Activated CD4-positive, alpha-beta T cell treated with anti-CD3 and anti-CD28 coated beads, Interleukin-2, amount 50 U/mL, for 4 hours (primary cell): ENCODE measurements at places on chromosomes 4 and X.

DNA sequence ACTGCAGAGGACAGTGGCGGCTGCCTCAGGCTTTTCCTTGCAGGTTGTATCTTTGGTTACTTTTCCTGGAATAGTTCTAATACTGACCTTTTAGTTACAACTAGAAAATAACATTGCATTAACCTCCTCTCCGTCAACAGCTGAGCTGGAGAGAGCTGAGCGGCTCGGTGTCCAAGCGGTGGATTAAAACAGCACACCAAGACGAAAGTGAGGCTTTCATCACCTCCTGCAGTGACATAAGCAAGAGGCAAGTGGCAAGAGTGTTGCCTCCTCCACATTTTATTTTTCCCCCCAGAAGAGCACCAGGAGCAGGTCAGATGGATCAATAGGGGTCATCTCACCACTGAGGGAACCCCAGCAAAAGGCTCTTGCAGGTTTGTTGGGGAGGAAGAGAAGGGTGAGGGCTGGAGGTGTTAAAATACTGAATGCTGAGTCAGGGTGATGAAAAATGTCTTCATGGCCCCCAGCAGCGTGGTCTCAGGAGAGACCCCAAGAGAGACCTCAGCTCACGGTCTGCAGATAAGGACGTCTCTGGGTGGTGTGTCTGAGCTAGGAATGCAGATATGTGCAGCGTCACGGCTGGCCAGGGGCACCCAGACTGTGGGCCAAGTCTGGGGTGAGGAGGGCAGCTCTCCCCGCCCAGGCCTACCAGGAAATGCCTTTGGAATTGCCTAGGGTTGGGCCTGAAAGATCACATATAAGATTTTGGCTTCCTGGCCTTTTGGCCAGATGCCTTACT lies 50.3 kb downstream of the CASP3 start:
- no peak for DNase-seq

GRCh38 chrX:22575161-22575845 lies 302.6 kb downstream of the CBLL2 start:
- DNase-seq: no peak

DNA sequence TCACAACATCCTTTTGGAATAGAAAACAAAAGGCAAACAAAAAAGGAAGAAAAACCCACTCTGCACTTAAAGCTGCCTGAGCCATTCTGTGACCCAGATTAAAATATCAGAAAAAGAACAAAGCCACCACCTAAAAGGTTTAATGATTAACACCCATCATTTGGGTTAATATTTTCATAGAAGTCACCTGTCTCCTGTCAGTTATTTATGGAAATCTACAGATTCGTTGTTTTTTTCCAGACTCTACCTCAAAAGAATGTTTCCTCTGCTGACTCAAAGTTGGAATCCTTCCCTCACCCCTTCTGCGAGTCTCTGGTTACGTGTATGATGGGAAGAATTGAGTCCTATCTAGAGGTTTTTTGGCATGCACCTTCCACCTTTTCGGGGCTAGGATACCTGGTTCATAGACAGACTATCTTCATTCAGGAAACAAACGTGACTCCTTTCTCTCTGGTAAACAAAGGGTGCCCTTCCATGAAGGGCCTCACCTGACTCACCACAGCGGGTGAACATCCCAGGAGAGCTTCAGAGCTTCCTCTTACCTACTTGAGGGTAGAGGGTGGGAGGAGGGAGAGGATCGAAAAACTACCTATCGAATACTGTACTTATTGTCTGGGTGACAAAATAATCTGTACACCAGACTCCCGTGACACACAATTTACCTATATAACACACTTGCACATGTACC lies 19.6 kb upstream of the CA5B start:
- DNase-seq: no peak

DNA sequence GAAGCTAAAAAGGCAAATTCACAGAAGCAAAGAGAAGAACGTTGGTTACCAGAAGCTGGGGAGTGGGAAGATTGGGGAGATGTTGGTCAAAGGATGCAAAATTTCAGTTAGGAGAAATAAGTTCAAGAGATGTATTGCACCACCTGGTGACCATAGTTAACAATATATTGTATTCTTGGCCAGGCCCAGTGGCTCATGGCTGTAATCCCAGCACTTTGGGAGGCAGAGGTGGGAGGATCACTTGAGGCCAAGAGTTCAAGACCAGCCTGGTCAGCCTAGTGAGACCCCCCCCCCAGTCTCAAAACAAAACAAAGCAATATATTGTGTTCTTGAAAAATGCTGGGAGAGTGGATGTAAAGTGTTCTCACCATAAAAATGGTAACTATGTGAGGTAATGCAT lies 67.9 kb downstream of the TAB3 start:
- no peak for DNase-seq

- no peak for DNase-seq
Observed at GRCh38 chrX:69070949-69071650, 94.2 kb downstream of the PJA1 start.

DNA sequence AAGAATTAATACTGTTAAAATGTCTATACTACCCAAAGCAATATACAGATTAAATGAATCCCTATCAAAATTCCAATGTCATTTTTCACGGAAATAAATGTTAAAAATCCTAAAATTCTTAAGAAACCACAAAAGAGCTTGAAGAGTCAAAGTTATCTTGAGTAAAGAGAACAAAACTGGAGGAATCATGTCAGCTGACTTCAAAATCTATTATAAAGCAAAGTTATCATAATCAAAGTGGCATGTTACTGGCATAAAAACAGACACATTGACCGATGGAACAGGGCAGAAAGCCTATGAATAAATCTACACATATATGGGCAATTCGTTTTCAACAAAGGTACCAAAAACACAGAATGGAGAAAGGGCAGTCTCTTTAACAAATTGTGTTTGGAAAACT lies 579.0 kb downstream of the INPP4B start:
- DNase-seq: no peak

DNA sequence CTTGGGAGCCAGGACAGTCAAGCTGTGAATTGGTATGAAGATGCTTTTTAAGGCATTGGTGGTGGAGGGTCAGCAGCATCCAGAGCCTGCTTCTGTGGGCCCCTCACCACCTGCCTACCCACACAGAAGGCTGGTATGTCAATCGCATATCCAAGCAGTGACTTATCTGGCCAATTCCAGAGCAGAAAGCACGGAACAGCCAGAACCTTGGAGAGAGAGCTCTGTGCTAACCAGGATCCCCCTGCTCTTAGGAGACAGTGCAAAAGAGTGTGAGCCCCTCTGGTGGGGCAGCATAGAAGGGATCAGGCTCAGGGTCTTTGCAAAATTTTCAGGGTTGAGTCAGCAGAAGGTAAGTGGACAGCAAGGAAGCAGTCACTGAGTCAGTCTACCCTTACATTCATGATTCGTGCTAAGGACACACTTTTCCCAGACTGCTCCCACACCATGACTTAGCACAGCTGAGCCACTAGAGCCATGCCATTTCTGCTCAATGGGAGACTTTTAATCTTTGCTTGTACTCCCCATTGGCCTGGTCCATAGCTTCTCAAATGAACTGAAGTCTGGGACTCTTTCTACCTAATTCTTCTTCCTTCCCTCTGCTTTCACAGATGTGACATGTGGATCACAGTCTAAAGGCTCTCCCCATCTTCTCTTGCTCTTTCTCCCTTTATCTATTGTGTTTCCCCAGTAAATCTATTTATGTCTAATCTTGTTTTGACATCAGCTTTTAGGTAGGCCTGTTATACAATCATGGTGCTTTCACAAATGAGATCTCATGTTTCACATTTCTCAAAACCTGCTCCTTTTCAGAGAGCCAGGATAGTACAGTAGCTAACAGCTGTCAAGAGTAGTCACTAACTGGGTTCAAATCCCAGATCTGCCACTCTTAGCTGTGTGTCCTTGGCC lies 20.0 kb downstream of the MORF4L2 start:
- no peak for DNase-seq

- no peak for DNase-seq
Observed at GRCh38 chr4:52750819-52751486, at the start of gene ERVMER34-1. ERVMER34-1 (minus strand) TSS chr4:52751425; CDS start chr4:52745520, 5,905 bp downstream.

DNA sequence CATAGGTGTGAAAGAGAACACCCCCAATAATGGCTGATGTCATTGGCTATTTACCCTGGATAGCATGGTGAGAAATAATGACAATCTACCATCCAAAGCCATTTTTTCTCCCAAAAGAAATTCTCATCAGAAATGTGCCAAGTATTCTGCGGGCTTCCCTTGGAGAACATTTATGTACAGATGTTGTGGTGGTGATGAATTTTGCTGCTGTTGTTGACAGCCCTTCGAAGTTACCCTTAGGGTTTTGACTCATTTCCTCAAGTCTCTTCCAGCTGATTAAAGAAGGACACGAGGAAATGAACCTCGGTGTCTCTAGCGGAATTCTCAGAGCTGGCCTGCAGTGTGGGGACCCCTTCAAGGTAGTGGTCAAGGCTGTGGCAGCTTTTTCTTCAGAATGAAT lies 3.4 kb downstream of the KIT start:
- no peak for DNase-seq

GRCh38 chr4:10584042-10584441 lies 100.5 kb downstream of the CLNK start:
- DNase-seq: no peak

- no peak for DNase-seq
Observed at GRCh38 chr4:6256141-6256540, 13.5 kb upstream of the WFS1 start.

DNA sequence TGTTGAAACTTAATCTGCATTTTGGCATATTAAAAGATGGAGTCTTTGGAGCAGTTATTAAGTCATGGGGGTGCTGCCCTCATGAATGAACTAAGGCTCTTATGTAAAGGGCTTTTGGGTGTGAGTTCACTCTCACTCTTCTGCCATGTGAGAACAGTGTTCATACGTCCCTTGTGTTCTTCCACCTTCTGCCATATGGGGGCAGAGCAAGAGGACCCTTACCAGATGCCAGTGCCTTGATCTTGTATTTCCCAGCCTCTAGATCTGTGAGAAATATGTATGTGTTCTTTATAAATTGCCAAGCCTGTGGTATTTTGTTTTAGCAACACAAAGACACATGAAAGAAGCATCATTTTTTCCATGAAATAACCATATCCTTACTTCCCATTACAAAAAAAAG lies 213.9 kb downstream of the SPOCK3 start:
- no peak for DNase-seq

DNA sequence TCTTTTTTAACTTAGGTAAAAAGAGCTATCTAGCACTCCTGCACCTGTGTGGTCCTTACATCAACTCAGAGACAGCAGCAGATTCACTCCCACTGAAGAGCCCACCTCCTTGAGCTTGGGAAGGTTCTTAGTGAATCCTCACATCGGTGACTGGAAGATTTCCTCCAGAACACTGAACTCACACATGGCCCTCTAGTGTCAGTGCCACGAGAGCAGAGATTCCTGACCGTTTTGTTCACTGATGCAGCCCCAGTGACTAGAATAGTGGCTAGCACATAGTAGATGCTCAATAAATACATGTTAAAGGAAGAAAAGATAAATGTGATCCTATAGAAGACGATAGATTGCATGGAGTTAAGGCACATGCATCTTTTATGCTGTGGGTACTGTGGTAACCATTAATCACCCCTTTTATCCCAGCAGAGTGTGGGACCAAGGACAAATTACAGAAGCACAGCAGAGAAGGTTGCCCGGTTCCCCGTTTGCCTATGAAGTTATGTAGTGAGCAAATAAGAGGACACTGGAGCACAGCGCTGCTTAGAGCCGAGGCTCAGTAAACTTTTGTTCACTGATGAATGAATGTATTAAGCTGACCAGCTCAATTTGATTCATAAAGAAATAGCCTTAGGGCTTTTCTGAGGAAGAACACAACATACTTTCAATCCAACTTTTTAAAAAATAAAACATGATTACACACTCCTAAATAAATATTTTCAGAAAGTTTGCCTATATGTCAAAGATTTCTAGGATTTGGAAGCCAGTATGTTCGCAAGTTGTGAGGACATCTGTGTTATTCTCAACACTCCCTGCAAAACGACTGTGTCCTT lies 8.7 kb downstream of the GASK1B start:
- no peak for DNase-seq

- no peak for DNase-seq
Observed at GRCh38 chr4:39541987-39542610, 14.9 kb upstream of the UGDH start.

DNA sequence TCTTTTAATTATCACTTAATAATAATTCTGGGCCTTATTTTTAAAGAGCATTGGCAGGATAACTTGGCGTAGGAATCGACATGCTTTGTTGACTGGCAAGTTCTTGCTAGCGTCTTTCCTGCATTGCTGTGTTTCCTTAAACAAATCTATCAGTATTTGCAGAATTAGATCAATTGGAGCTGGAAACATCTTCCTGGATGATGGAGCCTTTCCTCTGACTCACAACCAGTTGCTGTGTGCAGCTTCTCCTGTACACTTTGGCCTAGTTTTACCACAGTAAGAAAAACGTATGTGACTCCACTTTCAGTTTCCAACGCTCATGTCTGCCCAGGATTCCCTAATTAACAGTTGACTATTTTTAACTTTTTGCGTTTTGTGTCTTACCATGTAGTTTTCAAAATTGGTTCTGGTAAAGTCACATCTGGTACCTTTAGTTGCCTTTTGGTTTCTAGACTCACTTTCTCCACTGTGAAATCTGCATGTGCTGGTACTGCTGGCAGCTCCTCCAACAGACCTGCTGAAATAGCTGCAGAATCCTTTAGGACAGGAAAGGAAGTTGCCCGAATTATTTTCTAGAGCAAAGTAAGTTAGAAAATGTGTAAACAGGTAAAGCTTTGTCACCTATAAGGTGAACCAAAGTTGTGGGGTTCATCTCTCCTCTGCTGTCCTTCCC lies 553.2 kb upstream of the FAT1 start:
- DNase-seq: no peak

- DNase-seq: no peak
Observed at GRCh38 chrX:21873063-21873775, 17.4 kb downstream of the YY2 start.

DNA sequence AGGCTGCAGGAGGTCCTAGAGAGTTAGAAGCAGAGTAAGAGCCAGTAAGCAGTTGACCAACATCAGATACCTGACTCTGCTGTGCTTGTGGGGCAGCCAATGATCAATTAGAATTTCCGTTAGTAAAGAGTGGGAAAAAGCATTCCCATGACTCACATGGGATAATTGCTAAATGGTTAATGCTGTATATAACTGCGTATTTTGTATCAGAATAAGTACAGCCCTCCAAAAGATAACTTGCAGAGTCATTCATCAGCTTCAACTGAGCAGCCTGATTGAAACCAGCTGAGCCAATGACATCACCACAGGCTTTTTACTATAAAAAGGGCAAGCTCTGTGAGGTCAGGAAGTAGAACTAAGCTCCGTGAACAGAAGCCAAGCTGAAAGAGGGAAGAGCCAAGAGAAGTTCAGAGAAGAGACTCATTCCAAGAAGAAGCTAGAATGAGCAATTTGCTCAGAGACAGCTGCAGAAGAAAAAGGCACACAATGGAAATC lies 67.9 kb downstream of the PPP3CA start:
- no peak for DNase-seq
